ENCODE measurements at places on chromosomes 4 and X.
A peak's percentile ranks its signal among the peaks of the same experiment; 100 is the strongest.

DNA sequence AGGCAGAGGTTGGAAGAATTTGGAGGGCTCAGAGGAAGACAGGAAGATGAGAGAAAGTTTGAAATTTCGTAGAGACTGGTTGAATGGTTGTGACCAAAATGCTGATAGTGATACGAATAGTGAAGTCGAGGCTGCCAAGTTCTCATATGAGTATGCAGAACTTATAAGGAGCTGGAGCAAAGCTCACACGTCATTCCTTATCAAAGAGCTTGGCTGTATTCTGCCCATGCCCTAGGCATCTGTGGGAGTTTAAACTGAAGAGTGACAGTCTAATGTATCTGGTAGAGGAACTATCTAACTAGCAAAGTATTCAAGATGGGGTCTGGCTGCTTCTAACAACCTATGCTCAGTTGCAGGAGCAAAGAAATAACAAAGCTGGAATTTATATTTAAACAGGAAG lies 102.1 kb downstream of the PCDH18 start:
- no peak for DNase-seq

- DNase-seq = no peak
Observed at GRCh38 chrX:108298165-108298602, 140.0 kb downstream of the COL4A6 start.

GRCh38 chr4:7811536-7812191 lies 128.0 kb downstream of the AFAP1 start:
- DNase-seq = no peak

DNA sequence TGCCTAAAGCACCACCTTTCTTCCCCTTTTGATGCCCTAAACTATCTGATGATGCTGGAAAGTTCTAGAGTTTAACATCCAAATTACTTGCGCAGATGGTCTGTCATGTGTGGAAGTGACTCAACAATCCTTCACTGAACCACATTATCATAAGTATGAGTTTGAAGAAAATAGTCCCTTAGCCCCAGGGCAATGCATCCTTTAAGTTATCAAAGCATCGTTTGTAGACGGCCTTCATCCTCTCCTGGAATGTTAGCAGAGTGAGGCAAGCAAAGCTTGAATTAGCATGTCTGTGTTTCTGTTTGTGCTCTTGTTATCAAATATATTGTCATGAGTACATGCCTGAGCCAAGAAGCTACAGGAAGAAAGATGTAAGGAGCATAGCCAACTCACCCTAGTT lies 570.9 kb downstream of the MID1IP1 start:
- no peak for DNase-seq

GRCh38 chr4:173505924-173506518 lies 24.0 kb downstream of the HAND2 start:
- DNase-seq = no peak

- DNase-seq = no peak
Observed at GRCh38 chr4:35461931-35462659, 782.2 kb downstream of the ARAP2 start.

DNA sequence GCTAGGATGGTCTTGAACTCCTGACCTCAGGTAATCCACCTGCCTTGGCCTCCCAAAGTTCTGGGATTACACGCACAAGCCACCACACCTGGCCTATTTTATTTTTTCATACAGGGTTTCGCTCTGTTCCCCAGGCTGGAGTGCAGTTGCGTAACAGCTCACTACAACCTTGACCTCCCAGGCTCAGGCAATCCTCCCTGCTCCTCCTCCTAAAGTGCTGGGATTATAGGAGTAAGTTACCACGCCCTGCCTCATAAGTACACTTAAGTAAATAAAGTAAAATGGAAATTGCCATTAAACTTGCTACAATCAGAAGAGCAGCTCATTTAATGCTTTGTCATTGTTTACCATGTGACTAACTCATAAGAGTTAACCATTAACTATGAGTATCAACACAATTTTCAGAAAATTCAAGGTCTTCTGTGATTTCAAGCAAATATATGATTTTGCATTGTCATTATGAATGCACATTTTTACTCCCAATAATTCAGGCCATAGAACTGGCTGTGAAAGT lies 12.3 kb downstream of the UGDH start:
- no peak for DNase-seq

- peak; percentile 2 for DNase-seq
Observed at GRCh38 chrX:17361620-17362019, 13.4 kb upstream of the NHS start.

GRCh38 chr4:78313754-78314120 lies 237.8 kb upstream of the ANXA3 start:
- no peak for DNase-seq

- peak; percentile 50 for DNase-seq
Observed at GRCh38 chrX:100413229-100413628, 3.2 kb upstream of the PCDH19 start.

- no peak for DNase-seq
Observed at GRCh38 chr4:7107166-7107905, 39.5 kb upstream of the GRPEL1 start.

DNA sequence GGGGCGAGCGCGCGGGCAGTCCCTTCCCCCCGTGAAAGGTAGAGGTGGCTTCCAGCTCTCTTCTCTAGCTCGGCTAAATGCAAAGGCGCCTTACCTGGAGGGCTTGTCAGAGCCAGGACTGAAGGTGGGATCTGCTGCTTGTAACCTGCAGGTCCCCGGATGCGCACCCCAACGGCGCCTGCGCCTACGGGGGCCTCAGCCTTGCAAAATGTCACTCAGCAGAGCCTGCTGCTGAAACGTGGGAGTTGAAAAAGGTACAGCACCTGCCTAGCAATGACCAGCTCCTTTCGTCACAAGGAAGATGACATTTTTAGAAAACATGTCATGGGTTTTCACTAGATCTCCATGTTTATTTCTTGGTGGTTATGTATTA lies 583 bp downstream of the ABHD18 start:
- DNase-seq = peak; percentile 26

GRCh38 chrX:105533951-105534350 lies 288.4 kb upstream of the NRK start:
- no peak for DNase-seq

DNA sequence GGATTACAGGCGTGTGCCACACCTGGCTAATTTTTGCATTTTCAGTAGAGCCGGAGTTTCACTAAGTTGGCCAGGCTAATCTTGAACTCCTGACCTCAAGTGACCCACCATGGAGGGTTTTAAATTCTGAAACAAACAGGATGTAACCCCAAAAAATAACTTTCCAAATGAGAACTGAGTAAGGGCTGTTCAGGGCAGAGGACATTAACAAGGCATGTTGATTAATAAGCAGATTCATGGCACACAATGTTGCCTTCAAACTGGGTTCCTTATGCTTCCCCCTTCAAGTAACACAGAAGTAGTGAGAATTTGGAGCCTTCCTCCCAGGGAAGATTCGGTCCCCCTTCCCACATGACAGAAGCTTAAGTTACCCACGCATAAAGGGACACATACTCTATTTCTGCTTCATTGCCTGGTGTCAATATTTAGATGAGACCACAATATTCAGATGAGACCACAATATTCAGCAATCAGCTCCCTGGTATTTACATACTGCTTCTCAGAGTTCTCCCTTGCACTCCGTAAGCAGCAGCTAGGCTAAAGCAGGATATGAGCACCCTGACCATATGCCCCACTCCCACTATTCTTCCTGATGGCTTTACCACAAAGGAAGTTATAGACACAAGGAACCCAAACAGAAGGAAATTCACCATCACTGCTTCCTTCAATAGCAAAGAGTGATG lies 21.4 kb downstream of the GRSF1 start:
- no peak for DNase-seq

GRCh38 chr4:116598980-116599789 lies 486.2 kb downstream of the TRAM1L1 start:
- no peak for DNase-seq

GRCh38 chrX:134174859-134175258 lies 62.1 kb upstream of the CCDC160 start:
- DNase-seq = no peak

GRCh38 chrX:71578253-71579135 lies at the start of gene GCNA:
TSS of gene GCNA (plus strand) at chrX:71578437. CDS start at chrX:71580822, 2,385 bp downstream.
- DNase-seq = no peak

DNA sequence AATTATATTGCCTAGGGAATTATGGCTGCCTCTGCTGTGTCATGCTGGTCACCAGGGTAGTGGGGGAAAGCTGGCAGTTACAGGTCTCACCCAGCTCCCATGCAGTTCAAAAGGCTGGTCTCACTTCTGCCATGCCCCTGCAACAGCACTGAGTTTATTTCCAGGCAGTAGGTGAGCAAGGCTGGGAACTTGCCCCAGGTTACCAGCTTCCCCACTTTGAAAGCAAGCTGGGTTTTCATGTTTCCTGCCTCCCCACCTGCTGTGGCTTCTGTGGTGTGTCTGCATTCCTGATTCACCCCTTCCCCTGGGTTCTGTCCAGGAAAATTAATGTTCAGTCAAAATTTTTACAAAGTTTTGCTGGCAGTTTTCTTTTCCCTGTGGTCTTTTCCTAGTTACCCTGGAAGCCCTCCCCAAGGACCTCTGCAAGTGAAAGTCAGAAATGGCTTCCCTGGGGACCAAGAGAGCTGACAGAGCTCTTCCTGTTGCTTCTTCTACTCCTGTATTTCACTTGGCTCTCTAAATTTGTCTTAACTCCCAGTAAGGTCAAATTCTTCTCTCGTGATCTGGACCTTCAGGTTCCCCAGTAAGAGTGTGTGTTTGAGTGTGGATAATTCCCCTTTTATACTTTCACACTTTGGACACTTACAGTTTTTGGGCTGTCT lies 58.5 kb upstream of the AGTR2 start:
- no peak for DNase-seq

DNA sequence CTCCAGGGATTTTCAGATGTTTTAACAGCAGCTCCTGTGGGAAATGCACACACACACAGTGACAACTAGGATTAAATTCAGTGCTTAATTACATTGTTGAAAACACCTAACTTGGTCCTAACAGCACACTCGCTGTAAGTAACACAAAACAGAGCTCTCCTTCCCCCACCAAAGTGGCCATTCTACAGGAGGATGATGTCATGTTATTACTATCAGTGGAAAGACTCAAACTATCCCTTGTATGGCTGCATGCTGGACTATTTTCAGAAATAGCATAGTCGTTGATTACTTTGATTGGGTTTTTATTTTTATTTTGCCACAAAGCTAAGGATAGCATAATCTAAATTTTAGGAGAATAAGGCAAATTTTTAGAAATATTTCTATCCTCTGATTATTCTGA lies 406.3 kb downstream of the SPRY1 start:
- no peak for DNase-seq

DNA sequence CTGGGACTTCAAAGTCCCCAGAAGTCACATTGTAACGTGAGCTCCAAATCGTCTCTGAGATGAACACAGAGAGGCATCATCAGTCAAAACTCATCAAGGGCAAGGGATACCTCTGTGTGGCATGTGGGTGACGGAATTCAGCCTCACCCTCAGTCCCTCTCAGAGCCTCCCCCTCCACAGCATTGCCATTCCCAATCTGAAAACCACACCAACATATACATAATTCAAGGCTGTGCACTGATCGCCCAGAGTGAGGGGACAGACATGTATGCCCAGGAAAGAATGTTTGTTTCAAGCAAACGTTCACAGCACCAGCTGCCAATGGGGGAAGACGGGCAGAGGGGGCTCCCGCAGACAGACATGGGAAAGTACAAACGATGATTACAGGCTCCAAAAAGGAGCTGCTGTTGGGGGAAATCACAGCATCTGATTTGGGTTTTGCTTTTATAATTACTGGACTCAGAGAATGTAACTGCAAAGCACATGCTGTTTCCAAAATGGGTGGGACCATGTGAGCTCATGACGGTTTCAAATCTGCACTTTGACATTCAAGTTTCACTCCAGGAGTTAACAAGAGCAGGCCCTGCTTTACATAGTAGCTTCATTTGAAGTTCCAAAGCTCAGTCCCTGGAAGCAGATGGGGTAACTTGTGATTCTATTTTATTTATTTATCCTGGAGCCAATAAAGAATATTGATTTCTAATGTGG lies 88.3 kb downstream of the CLCN4 start:
- no peak for DNase-seq

DNA sequence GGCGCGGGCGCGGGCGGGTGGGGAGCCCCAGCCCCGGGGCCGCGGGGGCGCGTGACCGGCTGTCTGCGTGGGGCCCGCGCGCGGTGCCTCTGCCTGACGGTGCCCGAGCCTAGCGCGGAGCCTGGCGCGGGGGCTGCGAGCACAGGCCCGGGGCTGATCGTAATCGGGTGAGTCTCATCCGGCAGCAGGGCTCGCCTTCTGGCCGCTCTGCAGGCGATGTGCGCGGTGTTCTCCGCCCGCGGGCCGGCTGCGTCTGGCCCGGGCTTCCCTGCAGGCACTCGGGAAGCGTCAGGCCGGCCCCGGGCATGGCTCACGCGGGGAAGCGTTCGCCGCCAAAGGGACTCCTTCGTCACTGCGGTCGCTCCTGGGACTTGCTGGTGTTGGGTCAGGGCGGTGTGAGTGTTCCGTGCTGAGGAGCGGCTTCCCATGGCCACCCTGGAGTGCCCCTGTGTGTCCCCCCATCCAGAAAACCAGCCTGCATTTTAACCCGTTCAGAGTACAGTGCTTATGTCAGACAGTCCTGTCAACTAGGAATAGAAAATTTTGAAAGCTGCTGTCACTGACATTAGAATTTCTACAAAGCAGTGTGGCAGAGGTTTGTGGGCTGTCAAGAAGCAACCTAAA lies 40.6 kb downstream of the FAM149A start:
- DNase-seq = peak; percentile 9

DNA sequence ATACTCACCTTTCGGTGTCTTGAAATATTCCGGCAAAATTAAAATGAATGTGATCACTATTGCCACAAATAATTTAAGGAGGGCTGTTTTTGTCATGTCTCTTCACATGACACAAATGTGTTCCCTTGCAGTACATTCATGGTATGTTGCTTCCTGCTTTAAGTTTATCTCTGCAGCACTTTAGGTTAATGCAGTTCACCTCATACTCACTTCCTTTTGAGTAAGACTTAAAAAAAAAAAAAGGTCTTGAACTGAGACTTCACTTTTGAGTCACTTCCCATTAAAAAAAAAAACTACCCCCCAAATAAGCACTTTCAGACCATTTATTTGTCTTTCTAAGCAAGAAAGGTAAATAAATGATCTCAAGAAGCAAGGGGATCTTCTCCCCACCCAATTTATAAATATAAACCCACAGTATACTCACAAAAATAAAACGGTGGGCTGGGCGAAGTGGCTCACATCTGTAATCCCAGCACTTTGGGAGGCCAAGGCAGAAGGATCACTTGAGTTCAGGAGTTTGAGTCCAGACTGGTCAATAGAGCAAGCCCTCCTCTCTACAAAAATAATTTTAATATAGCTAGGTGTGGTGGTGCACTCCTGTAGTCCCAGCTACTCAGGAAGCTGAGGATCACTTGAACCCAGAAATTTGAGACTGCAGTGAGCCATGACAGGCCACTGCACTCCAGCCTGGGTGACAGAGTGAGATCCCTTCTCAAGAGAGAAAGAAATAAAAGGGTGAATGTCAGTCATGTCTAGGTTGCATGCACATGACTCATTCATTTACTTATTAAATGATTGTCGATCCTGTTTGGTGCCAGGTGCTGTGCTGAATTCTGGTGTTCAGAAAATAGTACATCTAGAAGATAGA lies at the start of gene TMEM156:
TSS of gene TMEM156 (minus strand) at position 192 of the 868 bp plus-strand sequence. CDS start at position 96, 96 bp downstream.
- DNase-seq = no peak

GRCh38 chr4:77199701-77200100 lies 42.7 kb downstream of the CCNG2 start:
- no peak for DNase-seq

GRCh38 chr4:38003102-38003501 lies 42.9 kb downstream of the PTTG2 start:
- DNase-seq = no peak
